RCC 7860 (cell line): ENCODE measurements at places on chromosomes 11 and 22.

- no peak for DNase-seq
These were observed 102.3 kb downstream of the AMOTL1 start for GRCh38 chr11:94870422-94870821.

GRCh38 chr22:47902646-47903180 is 1140.3 kb downstream of the TBC1D22A start:
- DNase-seq = no peak

- no peak for DNase-seq
These were observed 52.6 kb upstream of the EMID1 start for GRCh38 chr22:29152954-29153719.

DNA sequence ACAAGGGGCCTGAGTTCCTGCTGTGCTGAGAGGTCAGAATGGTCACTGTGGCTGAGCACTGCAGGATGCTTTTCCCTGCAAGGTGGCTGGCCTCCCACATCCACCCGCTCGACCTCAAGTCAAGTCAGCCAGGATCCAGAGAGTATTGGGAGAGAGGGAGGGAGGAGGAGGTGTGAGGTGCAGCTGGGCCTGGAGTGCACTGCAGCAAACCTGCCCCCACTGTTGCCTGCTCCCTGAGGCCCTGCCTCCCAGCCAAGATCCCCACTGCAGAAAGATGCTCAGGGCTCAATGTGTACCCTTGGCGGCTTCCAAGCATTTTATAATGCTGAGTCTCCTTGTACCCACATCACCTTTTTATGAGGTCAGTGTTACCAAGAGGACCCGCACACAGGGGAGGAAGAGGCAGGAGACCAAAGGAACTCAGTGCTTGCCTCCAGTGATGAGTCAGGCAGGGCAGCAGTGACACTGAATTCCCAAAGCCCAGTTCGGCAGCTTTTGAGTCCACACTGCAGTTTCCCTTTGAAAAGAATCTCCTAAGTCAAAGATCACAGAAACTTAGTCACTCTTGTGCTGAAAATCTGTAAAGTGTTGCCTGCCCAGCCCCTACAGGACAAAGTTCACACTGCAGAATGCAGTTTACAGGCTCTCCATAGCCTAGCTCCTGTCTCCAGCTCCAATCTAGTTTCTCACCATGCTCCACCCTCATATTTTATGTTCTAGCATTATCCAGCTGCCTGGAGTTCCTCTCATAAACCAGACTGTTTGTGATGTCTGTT is 3.1 kb downstream of the ENDOD1 start:
- peak; percentile 85 for DNase-seq

GRCh38 chr11:95802806-95803205 is 12.5 kb downstream of the CEP57 start:
- DNase-seq = no peak

GRCh38 chr11:35017528-35018342 is 101.3 kb downstream of the PDHX start:
- no peak for DNase-seq

- no peak for DNase-seq
These were observed 219.0 kb upstream of the NAV2 start for GRCh38 chr11:19493446-19494213.

DNA sequence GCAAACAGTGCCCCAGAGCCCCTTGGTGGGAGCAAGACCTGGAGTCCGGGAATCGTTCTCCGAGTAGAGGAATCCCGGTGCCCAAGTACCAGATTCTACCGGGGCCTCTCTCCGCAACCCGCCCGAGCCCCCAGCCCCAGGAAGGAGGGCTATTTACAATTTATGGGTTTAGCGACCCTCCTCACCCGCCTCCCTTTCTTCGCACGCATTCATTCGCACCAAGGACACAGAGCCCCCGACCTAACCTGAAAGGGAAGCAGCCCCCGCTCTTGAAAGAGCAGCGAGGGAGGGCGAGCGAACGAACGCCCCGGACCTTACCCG is 628 bp downstream of the LRP4 start:
- no peak for DNase-seq

- no peak for DNase-seq
These were observed 27.5 kb downstream of the A4GALT start for GRCh38 chr22:42693055-42693762.

GRCh38 chr22:37476389-37477329 is 9.5 kb downstream of the MFNG start:
- DNase-seq = no peak

- no peak for DNase-seq
These were observed 3.6 kb downstream of the CYTH4 start for GRCh38 chr22:37285937-37286336.

DNA sequence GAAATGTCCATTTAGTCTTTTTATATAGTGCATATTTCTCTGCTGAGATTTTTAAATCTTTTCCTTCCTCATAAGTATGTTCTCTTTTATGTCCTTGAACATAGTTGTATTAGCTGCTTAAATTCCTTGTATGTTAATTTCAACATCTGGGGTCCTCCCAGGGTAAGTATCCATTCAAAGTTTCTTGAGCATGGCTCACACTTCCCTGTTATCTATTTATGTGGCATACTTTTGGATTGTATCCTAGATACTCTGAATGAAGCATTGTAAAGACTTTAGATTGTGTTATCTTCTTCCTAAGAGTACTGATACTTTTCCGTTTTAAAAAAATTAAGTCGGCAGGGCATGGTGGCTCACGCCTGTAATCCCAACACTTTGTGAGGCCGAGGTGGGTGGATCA is 28.4 kb upstream of the PITPNB start:
- no peak for DNase-seq

DNA sequence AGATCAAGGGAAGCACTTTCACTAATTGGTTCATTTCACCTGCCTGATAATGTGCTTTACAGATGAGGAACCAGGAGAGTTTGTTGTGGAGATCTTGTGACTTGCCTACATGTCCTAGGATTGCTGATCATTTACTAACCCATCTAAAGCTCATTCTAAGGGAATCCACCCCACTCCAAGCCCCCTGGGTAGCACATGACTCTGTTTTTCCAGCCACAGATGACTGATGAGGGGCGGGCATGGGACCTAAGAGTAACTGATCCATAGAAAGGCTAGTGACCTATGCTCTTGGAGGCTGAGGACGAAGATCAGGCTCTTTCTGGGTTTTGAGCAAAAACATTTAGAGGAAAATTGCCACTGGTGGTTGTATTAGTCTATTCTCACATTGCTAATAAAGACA is 378.1 kb downstream of the CADM1 start:
- no peak for DNase-seq

- no peak for DNase-seq
These were observed 42.1 kb upstream of the KLHL35 start for GRCh38 chr11:75474878-75475766.

- no peak for DNase-seq
These were observed 74.2 kb downstream of the YAP1 start for GRCh38 chr11:102184269-102184987.

DNA sequence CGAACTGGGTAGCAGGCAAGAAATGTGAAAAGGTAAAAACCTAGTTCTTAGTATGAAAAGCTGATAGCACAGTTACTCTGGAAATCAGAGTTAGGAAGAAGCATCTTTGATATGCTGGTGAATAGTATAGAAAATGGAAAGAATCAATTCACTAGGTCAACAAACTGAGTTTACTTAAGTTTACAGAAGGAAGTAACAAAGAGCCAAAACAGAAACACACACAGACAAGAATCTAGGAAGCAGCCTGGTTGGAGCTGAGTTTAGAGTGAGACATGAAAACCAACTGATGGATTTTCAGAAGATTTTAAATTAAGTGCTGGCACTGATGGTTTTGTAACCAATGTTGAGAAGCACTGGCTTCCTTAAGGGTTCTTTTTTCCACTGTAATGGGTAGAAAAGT is 296.3 kb downstream of the CADM1 start:
- no peak for DNase-seq
